Type B pancreatic cell (in vitro differentiated cells): ENCODE measurements at places on chromosomes 6 and 20. TPM values are rescaled to one million over a fixed set of nuclear protein-coding genes. Genes with fewer than 3 reads are reported as not detected.

SLC22A16 gene
- not detected in 2 replicates for total RNA-seq

TAAR1 gene
- total RNA-seq, result not detected in 2 replicates

MCCD1 gene
- total RNA-seq, result not detected in 2 replicates

SLC22A1 gene
- total RNA-seq, result 1.2 and 3.0 TPM in 2 replicates

PI3 gene
- total RNA-seq, result 3.7 and 6.9 TPM in 2 replicates
